ENCODE measurements at places on chromosomes 3 and 15.

GRCh38 chr3:52798978-52799476, 4.4 kb downstream of the ITIH3 start:
- no peak for DNase-seq

- no peak for DNase-seq
These were observed 561 bp downstream of the RPAP1 start for GRCh38 chr15:41543521-41543870.

- DNase-seq, result no peak
These were observed 31.1 kb downstream of the TPM1 start for GRCh38 chr15:63073497-63074172.

- no peak for DNase-seq
These were observed 83.8 kb downstream of the MBNL1 start for GRCh38 chr3:152352554-152352953.

DNA sequence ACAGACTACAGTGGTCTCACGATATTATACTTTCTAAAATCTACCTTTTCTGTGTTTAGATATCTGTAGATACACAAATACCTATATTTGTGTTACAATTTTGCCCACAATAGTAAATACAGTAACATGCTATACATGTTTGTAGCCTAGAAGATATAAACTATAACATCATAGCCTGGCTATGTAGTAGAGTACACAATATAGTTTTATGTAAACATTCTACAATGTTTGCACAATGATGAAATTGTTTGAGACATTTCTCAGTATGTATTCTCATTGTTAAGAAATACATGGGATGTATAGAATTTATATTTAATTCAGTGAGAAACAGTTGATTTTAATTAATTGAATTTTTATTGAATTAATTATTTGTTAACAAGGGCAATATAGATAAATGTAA, 1367.0 kb downstream of the OTOL1 start:
- no peak for DNase-seq

DNA sequence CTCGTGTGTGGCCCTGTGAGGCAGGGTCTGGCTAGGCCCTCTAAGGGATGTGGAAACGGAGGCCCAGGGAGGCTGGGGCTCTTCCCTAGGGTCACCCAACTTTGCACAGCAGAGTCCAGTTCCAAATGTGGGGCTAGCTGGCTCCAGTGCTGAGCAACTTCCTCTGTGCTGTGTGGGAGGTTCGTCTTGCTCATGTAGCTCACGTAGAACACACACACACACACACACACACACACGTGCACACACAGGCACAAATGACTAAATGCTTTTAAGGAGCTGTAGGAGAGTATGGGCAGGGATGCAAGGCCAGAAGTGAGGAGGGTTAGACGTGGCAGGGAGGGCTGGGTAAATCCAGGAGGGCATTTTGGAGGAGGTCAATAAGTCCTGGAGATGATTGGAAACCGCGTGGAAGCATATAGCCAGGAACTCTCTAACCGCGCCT, 213.8 kb downstream of the RPLP1 start:
- peak; percentile 40 for DNase-seq

GRCh38 chr3:100277255-100277800, 16.5 kb downstream of the TBC1D23 start:
- DNase-seq, result no peak

- no peak for DNase-seq
These were observed 111.1 kb upstream of the VGLL3 start for GRCh38 chr3:87101861-87102625.
